IPS-NIHi11 (cell line): ENCODE measurements at places on chromosomes 1 and 21.

GRCh38 chr1:56532350-56532683 lies 47.0 kb downstream of the PLPP3 start:
- no peak for DNase-seq

DNA sequence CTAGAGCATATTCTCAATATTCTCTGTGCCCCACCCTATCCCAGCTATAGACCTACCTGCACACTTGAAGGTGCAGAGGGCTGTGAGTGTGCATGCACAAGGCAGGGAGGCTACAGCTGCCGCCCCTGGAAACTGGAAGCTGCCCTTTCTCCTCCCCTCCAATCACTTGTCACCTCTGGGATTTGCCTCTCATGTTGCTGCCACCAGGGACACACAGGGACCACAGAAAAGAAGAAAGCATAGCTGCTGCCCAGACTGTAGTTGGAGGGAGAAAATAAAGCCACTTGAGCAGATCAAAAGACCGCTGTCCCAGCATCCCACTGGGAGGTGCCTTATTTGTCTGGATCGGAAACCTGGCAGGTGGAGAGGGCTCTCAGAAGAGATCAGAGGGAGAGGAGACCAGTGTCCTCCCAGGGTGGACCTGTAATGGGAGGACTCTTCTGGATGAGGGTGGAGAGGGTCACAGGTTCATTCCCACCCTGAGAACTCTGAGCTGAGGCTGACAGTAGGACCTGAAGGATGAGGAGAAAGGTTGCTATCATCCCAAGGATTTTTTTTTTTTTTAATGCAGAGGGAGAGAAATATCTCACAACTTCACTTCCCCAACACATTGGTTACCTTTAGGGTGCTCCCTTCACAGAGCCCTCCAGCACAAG lies 7.6 kb upstream of the INPP5B start:
- DNase-seq = no peak

GRCh38 chr1:86288586-86289147 lies 107.5 kb downstream of the ODF2L start:
- DNase-seq = no peak

DNA sequence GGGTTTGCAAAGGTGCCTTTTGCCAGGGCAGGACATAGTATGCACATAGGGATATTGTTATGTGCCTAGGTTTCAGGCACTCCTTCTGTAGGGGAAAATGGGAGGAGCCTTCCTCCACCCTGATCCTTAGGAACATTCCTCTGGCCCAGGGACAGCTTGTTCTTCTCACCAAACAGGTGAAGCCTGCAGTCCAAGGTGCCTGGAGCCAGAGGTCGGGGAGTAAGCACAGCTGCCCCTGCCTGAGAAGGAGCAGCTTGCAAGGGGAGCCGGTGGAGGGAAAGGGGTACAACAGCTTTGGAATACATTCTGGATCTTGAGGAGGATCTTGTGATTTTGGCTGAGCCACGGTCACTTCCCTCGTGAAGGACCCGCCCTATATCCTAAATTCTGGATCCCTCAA lies 82.4 kb upstream of the CD1D start:
- DNase-seq = no peak

DNA sequence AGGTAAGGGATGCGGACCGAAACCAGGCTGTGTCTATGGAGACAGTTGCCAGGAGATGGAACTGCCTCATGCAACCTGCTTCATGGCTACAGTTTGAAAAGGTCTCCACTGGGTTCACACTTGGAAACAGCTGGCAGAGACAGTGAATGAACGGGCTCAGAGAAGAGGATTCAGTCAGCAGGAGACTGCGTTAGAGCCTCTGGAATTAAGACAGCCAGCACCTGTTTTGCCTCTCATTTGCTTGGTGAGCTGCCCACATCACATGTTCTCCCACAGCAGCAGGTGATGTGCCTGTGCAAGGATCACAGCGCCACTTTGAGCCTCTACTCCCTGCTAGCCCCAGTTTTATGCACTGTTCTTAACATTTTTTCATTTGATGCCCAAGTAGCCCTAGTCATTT lies 321.0 kb downstream of the PLPP3 start:
- DNase-seq = no peak

GRCh38 chr21:35138665-35139381 lies 89.7 kb upstream of the RUNX1 start:
- DNase-seq = no peak

DNA sequence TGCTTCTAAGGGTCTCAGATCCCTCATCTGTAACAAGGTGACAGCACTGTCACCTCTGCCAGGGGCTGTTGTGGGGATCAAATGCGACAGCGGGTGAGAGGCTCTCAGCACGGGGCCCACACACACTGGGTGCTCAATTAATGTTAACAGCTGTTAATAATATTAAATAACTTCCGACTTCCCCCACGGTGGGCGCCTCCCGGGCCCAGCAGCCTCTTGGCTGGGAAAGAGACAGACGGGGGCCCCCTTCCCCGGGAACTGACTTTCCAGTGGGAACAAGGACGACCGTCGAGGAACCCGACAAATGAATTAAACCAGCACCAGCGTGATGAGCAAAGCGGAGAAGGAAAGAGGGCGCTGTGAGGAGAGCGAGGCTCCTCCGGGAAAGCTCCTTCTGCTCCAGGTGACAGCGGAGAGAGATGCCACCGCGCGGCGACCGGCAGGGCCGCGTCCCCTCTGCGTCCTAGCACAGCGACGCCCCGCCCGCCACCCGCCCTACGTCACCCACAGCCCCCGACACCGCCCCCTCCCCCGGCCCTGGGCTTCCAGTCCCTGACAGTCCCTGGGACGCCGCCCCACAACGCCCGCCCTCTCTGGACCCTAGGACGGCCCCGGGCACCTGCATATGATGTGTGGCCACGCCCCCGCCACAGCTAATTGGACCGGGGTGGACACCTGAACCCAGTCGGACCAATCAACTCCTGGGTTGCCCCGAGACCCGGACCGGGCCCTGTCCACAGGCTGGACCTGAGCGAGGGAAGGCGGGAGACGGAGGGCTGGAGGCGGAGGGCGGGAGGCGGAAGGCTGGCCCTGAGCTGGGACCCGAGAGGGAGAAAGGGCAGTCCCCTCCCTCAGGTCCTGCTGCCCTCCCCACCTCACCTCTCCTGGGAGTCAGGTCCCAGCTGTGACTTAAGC lies 38.2 kb downstream of the MATN1 start:
- peak; percentile 100 for DNase-seq

DNA sequence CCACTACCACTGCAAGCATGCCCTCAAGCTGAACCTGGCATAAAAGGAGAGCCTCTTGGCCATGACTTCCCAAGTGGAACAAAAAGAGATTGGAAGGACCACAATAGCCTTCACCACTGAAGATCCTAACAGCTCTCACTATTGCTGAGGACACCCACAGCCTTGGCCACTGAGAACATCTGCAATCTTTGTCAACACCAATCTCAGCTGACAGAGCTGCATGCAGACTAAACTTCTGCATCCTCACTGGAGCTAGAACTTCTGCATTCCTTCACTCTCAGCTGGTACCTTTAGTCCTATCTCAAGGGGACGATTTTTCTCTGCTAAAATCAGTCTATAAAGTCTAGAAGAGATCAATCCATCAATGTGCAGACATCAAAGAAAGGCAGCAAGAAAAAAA lies 8.3 kb upstream of the FCRL2 start:
- no peak for DNase-seq

GRCh38 chr1:105636052-105636451 lies 1420.4 kb upstream of the PRMT6 start:
- DNase-seq = no peak

GRCh38 chr1:57424231-57425027 lies 569 bp upstream of the DAB1 start:
- DNase-seq = peak; percentile 64

GRCh38 chr1:82565546-82565945 lies 764.8 kb downstream of the ADGRL2 start:
- peak; percentile 19 for DNase-seq

DNA sequence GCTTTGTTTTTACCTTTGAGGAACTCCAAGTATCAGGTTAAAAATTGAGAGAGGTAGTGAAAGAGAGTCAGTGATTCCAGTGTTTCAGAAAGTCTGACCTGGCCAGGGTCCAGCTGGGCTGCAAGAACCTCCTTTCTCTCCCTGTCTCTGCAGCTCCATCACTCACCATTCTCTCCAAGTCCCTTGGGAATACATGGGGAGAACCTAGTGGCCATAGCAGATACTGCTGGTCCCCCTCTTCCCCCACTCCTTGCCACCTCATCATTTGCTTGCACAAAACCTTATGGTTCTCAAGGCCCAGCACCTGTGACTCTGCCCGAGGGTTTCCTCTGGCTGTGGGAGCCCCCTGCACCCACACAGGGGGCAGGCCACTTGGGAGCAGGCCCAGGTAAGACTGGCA lies 279.5 kb downstream of the KIF26B start:
- DNase-seq = peak; percentile 32

- DNase-seq = no peak
Measured at GRCh38 chr1:155136748-155137147, 1.1 kb downstream of the SLC50A1 start.

DNA sequence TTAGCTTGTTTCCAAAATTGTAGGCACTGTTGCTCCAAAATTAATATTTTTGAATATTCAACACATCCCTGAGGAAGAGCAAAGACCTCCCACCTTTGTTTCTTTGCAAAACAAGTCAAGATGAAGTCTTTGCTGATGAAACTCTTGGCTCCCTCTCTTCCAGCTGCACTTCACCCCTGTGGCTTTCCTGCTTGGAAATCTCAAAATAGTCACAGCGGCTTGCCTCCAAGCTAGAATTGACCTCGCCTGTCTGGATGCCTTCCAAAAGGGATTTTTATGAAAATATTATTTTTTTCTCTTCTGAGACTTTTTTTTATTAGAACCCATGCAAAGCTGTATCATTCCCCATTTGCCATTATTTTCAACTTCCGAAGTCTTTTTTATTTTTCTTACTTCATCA lies 71.1 kb upstream of the MROH9 start:
- no peak for DNase-seq

DNA sequence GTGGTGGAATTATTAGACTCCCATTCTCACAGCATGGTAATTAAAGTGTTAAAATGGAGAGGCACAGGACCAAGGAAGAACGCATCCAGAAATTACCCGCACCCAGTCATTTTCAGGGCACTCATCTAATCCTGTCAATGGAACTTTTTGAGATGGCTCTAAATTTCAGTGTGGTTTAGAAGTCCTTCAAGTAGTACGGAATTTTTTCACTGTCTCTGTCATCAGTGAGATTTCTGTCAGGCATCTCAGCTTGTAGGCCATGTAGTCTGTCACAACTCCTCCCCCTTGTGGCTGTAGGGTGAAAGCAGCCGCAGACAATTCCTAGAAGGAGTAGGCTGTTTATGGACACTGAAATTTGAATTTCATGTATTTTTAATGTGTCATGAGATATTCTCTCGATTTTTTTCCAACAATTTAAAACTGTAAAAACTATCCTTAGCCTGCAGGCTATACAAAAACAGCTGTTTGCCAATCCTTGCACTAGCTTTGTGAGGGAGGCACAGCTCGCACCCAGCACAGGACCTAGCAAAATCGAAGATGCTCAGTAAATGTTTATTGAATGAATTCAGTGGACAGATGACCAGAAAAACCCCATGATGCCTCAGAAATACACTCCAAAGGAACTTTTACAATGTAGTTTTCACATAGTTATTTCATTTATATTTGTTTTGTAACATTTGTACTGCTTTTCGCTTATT lies 6.6 kb upstream of the NUP133 start:
- peak; percentile 60 for DNase-seq

DNA sequence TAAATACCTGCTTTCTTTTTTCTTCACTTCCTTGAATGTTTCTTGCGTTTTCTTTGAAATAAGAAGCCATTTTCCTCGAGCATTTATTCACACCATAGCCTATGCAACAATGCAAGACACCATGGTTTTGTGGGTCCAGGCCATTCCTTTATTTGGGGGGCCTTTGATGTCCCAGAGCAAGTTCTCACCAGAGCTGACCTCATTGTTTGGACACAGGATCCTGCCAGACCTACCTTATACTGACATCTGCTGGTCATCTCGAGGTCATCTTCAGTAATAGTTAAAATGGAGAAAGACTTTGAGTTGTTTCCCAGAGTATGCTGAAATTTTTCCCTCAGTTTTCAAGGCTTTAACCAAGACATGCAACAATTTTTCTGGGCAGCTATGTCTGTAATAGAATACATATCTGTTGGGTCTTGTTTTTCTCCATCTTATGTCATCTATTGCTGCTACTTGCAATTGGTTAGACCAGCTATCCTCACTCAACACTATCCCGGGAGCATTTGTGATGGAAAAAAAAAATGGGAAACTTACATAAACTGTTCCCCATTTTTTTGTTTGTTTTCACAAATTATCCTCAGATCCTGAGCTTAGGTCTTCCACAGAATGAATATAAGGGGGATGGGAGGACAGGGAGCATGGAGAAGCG lies 34.0 kb upstream of the BACE2 start:
- DNase-seq = peak; percentile 75

- DNase-seq = no peak
Measured at GRCh38 chr1:226674892-226675714, 64.0 kb downstream of the ITPKB start.

- no peak for DNase-seq
Measured at GRCh38 chr1:95023399-95024043, 49.2 kb downstream of the ALG14 start.

DNA sequence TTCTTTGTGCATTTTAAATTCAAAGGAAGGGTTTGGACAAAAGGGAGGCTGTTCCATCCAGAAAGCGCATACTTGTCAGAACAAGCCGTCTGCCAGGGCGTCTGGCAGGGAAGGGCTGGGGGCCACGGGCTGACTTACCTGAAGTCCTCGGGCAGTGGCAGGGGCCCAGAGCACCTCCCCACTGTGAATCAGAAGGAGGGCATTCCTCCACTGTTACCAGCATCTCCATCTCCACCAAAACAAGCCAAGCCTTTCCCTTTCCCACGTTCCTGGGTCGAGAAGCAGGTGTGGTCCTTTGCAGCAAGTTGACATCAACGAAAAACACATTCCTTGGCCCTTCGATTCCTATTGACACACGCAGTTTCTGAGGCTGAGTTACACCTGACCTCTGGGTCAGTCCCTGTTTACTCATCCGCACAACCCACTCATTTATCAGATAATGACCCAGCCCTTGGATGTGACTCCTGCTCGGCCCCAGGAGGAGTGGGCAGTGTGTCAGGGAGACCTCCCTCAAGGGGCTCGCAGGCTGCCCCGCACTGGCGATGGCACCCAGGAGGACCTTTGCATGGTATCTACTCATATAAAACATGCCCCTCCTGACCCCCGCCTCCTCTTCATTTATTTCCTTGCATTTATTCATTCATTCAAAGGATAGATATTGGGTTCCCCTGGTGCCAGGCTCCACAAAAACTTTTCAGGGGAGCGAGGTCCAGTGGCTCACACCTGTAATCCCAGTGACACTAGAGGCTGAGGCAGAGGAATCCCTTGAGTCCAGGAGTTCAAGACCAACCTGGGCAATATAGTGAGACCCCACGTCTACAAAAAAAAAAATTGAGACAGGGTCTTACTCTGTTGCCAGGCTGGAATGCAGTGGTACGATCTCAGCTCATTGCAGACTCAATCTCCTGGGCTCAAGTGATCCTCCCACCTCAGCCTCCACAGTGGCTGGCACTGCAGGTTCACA lies 60.2 kb downstream of the TOMM20 start:
- DNase-seq = no peak
